ENCODE measurements at places on chromosomes 1 and 21. TPM values are rescaled to one million over a fixed set of nuclear protein-coding genes. Genes with fewer than 3 reads are reported as not detected.
A peak's percentile ranks its signal among the peaks of the same experiment; 100 is the strongest.

CAMK1G gene
- 0.17 TPM for total RNA-seq

ST6GALNAC5 gene
- total RNA-seq, result 7.6 TPM

DMBX1 gene
- total RNA-seq, result not detected

ECM1 gene
- 18.7 TPM for total RNA-seq

ASCL5 gene
- total RNA-seq, result not detected

DNA sequence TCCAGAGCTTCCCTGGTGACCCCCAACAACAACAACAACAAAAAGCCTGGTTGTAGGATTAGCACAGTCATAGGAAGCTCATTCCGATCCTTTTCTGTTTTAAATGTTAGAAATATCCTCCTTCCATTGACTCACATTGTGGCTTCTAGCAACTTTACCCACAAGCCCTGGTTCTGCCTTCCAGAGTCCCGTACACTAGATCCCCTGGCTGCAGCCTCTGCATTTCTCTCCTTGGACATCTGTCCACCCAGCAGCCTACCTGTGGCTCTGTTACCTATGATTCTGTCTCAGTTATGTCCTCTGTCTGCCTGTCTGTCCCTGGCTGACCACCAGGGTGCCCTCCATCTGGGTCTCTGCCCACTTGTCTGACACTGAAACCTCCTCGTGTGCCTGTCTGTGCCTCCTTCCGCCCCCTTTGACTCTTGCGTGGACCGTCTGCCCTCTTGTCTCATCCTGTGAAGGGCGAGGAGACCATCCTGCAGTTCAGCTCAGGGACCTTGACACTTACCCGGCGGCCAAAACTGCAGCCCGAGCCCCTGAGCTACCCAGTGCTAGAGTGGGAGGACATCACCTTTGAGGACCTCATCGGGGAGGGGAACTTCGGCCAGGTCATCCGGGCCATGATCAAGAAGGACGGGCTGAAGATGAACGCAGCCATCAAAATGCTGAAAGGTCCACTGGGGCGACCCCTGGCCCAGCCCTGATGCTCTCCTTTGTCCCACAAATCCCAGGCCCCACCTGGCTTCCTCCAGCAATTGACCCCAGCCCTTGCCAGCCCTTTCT is 16.1 kb downstream of the TIE1 start:
- H3K27me3 ChIP-seq, result no peaks in the 10 kb centered on the region
- DNase-seq, result no peak
- peaks cover 58% of the 10 kb centered on the region for H3K36me3 ChIP-seq

GRCh38 chr1:153572569-153573015 is 6.9 kb upstream of the S100A2 start:
- no peak overlapping the region for H3K4me3 ChIP-seq
- no peak for DNase-seq
- H3K36me3 ChIP-seq, result no peaks in the 10 kb centered on the region
- H3K27ac ChIP-seq, result peak overlapping the region; percentile 62
- H3K4me1 ChIP-seq, result peaks cover 23% of the 10 kb centered on the region

DNA sequence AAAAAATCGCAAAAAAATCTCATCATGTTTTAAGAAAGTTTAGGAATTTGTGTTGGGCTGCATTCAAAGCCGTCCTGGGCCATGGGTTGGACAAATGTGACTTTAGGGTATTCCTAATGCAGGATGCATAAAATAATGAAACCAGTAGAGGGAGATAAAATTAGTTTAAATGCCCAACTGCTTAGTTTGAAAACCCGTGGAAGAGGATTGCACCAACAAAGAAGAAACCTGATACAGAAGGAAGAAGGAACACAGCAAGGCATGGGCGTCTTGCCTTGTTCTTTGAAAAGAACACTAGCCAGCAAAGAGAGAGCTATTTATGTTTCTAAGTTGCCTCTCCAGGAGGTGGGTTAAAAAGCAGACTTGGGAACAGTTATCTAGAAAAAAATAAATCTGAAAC is 37.9 kb downstream of the WDR3 start:
- H3K4me1 ChIP-seq, result no peaks in the 10 kb centered on the region
- H3K27me3 ChIP-seq, result no peaks in the 10 kb centered on the region
- no peak overlapping the region for H3K4me3 ChIP-seq
- H3K36me3 ChIP-seq, result peaks cover 10% of the 10 kb centered on the region
- no peak overlapping the region for H3K27ac ChIP-seq

- no peak for DNase-seq
- no peaks in the 10 kb centered on the region for H3K36me3 ChIP-seq
- no peak overlapping the region for H3K4me3 ChIP-seq
- no peak overlapping the region for H3K27ac ChIP-seq
- H3K27me3 ChIP-seq, result no peaks in the 10 kb centered on the region
- no peaks in the 10 kb centered on the region for H3K4me1 ChIP-seq
These were observed 12.2 kb upstream of the SLC26A9 start for GRCh38 chr1:205955499-205955898.

DNA sequence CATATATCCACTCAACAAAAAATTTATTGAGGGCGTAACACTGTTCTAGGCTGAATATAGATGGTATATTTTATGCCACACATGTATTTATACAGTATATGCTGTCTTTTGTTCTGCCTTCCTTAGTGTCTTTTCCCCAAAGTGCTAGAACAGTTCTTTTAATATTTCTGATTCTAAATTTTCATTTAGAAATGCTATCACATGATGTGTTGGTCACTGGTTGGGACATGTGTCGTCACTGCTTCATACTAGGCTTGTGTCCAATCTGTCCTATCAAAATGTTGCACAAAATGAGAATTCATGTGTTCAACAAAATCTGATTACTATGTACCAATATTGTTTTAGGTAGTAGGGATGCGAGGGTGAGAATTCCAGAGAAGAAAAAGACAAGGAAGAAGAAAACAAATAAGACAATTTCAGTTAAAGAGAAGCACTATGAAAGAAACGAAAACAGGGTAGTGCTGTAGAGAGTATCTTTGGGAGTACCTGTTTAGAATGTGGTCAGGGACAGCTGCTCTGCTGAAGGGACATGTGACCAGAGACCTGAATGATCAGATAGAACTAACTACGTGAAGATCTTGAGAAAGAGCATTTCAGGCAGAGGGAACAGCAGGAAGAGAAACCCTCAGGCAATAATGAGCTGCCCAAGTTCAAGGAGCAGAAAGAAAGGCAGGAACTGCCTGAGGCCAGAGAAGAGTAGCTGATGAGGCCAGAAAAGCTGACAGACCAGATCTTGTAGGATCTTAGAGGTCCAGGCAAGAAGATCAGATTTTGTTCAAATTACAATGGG is 1.3 kb downstream of the KMO start:
- no peak for DNase-seq
- no peaks in the 10 kb centered on the region for H3K27me3 ChIP-seq
- no peak overlapping the region for H3K4me3 ChIP-seq
- no peaks in the 10 kb centered on the region for H3K4me1 ChIP-seq
- no peak overlapping the region for H3K27ac ChIP-seq
- H3K36me3 ChIP-seq, result no peaks in the 10 kb centered on the region

GRCh38 chr1:25090707-25091422 is 141.4 kb downstream of the SYF2 start:
- H3K27ac ChIP-seq, result no peak overlapping the region
- no peak for DNase-seq
- no peak overlapping the region for H3K4me3 ChIP-seq

- DNase-seq, result peak; percentile 82
- H3K27ac ChIP-seq, result no peak overlapping the region
- H3K4me3 ChIP-seq, result no peak overlapping the region
- H3K4me1 ChIP-seq, result no peaks in the 10 kb centered on the region
- peaks cover 3% of the 10 kb centered on the region for H3K36me3 ChIP-seq
- H3K27me3 ChIP-seq, result no peaks in the 10 kb centered on the region
These were observed 3.5 kb upstream of the UTS2 start for GRCh38 chr1:7856345-7856744.

- H3K27me3 ChIP-seq, result no peaks in the 10 kb centered on the region
- peaks cover 46% of the 10 kb centered on the region for H3K4me1 ChIP-seq
- peak overlapping the region; percentile 91 for H3K27ac ChIP-seq
- H3K36me3 ChIP-seq, result no peaks in the 10 kb centered on the region
- DNase-seq, result no peak
These were observed 339 bp upstream of the RNPC3 start for GRCh38 chr1:103525114-103525606.

DNA sequence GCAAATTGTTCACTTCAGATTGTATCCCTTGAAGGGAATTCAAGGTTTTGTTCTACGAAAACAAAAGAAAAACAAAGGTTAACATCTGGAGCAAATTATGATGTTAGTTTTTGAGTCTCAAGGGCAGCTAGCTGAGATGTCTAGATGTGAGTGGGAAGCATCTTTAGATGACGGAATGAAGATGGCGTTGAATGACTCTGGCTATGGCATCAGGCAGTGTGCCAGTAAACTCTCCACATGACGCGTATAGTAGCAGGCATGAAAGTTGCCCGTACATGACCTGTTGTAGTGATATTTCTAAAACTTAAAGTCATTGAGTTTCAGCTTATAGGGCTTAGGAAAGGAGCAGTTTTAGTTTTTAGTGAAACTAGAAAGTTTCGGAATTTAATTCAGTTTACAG is 12.3 kb upstream of the SDC3 start:
- no peaks in the 10 kb centered on the region for H3K4me1 ChIP-seq
- H3K36me3 ChIP-seq, result no peaks in the 10 kb centered on the region
- no peak for DNase-seq
- no peak overlapping the region for H3K4me3 ChIP-seq
- H3K27me3 ChIP-seq, result no peaks in the 10 kb centered on the region

DNA sequence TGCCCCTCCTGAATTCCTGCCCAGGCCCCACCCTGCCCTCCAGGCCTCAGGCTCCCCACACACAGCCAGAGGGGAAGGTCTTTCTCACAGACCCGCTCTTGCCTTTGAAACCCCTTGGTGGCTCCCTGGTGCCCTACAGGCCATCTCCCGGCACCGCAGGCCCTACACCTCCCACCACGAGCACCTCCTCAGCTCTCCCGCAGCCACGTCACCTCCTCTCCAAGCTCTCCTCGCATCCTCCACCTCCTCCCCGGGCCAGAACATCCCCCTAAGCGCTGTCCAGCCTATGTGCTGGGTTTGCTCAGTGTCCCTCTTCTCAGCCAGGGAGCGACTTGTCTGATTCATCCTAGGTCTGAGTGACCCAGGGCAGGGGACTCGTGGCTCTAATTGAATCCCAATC is 66.4 kb downstream of the DMRTB1 start:
- no peak for DNase-seq
- no peak overlapping the region for H3K27ac ChIP-seq
- no peak overlapping the region for H3K4me3 ChIP-seq
- H3K36me3 ChIP-seq, result no peaks in the 10 kb centered on the region
- H3K27me3 ChIP-seq, result no peaks in the 10 kb centered on the region

- H3K4me3 ChIP-seq, result no peak overlapping the region
- H3K4me1 ChIP-seq, result peaks cover 11% of the 10 kb centered on the region
- no peaks in the 10 kb centered on the region for H3K27me3 ChIP-seq
- no peak overlapping the region for H3K27ac ChIP-seq
- DNase-seq, result no peak
These were observed 5.7 kb upstream of the TMEM167B start for GRCh38 chr1:109084563-109085517.

GRCh38 chr21:19731251-19731650 is 1267.0 kb upstream of the NCAM2 start:
- H3K4me1 ChIP-seq, result no peaks in the 10 kb centered on the region
- H3K36me3 ChIP-seq, result no peaks in the 10 kb centered on the region
- H3K4me3 ChIP-seq, result no peak overlapping the region
- DNase-seq, result no peak
- H3K27ac ChIP-seq, result no peak overlapping the region

DNA sequence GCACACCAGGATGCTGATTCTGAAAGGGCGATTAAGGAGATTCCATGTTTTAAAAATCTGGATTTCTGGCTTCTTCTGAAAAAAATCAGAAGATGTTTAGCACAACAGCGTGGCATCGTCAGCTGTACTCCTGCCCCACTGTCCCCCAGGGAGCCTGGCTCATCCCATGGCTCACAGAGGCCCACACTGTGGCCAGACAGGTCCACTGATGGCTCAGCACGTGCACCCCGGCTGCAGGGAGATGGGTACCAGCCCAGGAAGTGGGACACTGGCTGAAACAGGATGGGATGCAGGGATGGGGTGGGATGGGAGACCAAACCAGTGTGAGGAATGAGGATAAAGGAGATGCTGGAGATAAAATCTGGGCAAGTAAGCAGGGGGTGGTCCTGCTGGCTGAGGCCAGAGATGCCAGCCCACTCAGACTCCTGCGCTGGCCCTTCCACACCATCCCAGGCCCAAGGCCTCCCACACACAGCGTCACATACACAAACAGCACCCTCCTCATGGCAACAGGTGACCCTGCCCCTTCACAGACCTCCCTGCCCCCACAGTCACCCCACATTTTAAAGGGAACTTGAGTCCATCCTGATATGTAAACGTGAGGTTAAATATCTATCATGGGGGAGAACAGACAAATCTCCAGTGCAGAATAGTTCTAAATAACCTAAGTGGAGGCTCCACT is 23.9 kb upstream of the SAMD11 start:
- peak; percentile 77 for DNase-seq
- peaks cover 2% of the 10 kb centered on the region for H3K4me1 ChIP-seq
- H3K4me3 ChIP-seq, result no peak overlapping the region
- no peak overlapping the region for H3K27ac ChIP-seq
- H3K27me3 ChIP-seq, result no peaks in the 10 kb centered on the region
- H3K36me3 ChIP-seq, result no peaks in the 10 kb centered on the region

DNA sequence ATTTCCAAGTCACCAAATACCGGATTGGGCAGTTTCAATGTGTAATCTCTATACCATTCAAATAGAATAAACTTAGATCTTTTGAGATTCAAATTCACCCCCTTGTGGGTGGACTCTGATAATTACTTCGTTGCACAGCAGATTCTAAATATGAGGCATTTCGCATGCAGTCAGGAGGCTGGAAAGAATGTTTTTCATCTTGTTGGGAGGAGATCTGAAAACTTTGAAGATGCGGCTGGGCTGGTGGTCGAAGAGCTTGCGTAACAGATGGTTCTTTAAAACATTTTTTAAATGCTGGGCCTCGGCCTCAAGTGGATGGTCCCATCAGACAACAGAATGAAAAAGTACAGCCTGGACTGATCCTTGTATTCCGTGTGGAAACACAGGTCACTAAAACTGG is 10.4 kb downstream of the NR5A2 start:
- no peaks in the 10 kb centered on the region for H3K36me3 ChIP-seq
- peaks cover 68% of the 10 kb centered on the region for H3K4me1 ChIP-seq
- no peak for DNase-seq

- H3K27ac ChIP-seq, result no peak overlapping the region
- no peak overlapping the region for H3K4me3 ChIP-seq
- no peaks in the 10 kb centered on the region for H3K36me3 ChIP-seq
These were observed 8.6 kb upstream of the ACTRT2 start for GRCh38 chr1:3012456-3013291.

DNA sequence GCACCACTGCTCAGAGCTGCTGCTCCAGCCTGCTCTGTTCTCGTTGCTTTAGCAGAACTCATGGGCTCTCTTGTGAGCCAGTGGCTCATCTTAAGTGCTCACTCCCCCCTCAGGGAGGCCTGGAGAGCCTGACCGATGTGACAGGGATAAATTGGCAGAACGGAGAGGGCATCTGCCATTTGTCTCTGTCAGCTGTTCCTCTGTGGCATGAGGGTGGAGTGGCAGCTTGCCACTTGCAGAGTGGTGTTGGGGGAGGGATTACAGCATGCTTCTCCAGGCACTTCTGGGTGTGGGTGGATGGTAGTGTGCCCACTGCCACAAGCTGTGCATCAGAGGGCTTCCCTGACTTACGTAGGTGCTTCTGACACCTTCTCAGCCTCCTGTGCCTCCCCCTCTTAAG is 229.5 kb downstream of the PAPPA2 start:
- no peaks in the 10 kb centered on the region for H3K36me3 ChIP-seq
- H3K4me3 ChIP-seq, result no peak overlapping the region

- peak overlapping the region; percentile 90 for H3K27ac ChIP-seq
- peaks cover 31% of the 10 kb centered on the region for H3K4me1 ChIP-seq
- DNase-seq, result no peak
- peaks cover 12% of the 10 kb centered on the region for H3K36me3 ChIP-seq
These were observed 775 bp upstream of the EFCAB14 start for GRCh38 chr1:46719689-46720088.

- no peaks in the 10 kb centered on the region for H3K27me3 ChIP-seq
- H3K27ac ChIP-seq, result no peak overlapping the region
- DNase-seq, result no peak
These were observed 19.8 kb downstream of the NME7 start for GRCh38 chr1:169347688-169348382.

Measured in esophagus muscularis mucosa (tissue), 4 donors.